RPMI8226 (cell line): ENCODE measurements at places on chromosomes 4 and X.

DNA sequence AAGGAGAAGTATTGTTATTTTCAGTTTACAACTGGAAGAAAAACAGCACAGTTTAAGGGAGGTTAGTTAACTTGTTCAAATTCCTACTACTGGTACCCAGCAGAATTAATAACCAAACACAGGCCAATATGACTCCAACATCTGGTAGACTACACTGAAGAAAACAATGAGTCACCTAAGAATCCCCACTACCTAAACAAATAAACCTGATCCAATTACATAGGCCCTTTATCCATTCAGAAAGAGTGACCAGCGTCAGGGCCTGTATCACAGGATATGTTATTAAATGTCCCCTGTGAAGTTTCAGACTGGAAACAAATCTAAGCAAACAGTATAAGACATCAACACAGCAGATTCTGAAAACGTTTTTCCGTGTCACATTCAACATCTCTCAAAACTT, 492.5 kb upstream of the INTU start:
- no peak for DNase-seq

- no peak for DNase-seq
These were observed 19.3 kb downstream of the GPR143 start for GRCh38 chrX:9746148-9746888.

DNA sequence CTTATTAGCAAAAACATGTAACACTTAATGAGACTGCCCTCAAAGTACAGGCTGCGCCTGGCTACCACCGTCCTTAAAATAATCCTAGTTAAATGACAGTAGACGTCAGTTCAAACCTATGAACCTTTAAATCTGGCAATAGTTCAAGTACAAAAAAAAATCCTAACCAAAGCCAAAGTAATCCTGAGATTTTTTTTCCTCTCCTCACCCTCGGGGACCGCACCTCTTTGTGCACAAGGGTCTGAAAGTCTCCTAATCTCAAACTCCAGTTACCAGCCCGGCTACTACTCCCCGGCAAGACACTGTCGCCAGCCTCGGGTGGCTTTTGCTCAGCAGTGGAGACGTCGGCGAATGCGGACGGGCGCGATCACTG, 439 bp downstream of the SEC31A start:
- no peak for DNase-seq

DNA sequence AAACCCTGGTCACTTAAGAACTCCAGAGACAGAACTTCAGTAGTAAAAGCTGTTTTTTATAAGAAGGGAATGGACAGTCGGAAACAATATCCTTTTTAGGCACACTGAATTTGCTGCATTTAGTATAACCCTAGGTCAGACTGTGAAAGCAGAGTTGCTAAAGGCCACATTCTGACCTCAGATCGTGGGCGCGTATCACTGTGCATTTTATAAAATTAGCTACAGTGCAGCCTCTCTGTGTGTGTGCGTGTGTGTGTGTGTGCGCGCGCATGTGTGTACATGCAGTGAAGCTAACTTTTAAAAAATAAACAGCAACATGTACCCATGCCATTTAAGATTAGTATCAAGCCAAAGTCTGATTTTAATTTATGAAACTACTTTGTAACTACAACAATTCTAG, 8.0 kb downstream of the ZNF827 start:
- no peak for DNase-seq

- no peak for DNase-seq
These were observed 236.2 kb downstream of the EVC2 start for GRCh38 chr4:5472160-5472591.

DNA sequence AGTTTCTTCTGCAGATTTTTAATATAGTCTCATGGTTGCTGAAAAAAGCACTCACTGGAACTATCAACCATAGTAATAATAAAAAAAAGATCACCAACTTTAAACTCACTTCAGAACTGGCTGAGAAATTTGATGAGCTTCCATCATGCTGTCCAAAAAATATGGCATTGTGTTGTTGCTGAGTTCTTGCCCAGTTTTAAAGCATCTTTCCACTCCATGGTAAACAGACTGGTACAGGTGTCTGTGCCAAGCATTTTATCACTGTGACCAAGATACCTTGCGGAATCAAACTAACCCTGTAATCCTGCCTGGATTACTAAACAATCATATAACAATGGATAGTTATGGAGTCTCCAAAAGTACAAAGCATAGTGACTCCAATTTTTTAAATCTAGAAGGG, 360.3 kb upstream of the NOCT start:
- no peak for DNase-seq

GRCh38 chr4:2388429-2389182, 29.8 kb downstream of the ZFYVE28 start:
- DNase-seq, result no peak

GRCh38 chr4:33422656-33423055, 2702.5 kb downstream of the PCDH7 start:
- DNase-seq, result no peak

GRCh38 chrX:152819266-152819665, 11.3 kb downstream of the CETN2 start:
- DNase-seq, result no peak

GRCh38 chr4:472881-473569, 25.9 kb downstream of the ZNF721 start:
- peak; percentile 11 for DNase-seq

GRCh38 chr4:94508806-94509205, 57.1 kb downstream of the PDLIM5 start:
- DNase-seq, result no peak

- DNase-seq, result no peak
These were observed 36.2 kb downstream of the NHS start for GRCh38 chrX:17411205-17411604.

GRCh38 chr4:5998333-5998936, 19.8 kb downstream of the C4orf50 start:
- DNase-seq, result peak; percentile 84

- no peak for DNase-seq
These were observed 1.5 kb downstream of the SLC10A4 start for GRCh38 chr4:48484494-48485168.

DNA sequence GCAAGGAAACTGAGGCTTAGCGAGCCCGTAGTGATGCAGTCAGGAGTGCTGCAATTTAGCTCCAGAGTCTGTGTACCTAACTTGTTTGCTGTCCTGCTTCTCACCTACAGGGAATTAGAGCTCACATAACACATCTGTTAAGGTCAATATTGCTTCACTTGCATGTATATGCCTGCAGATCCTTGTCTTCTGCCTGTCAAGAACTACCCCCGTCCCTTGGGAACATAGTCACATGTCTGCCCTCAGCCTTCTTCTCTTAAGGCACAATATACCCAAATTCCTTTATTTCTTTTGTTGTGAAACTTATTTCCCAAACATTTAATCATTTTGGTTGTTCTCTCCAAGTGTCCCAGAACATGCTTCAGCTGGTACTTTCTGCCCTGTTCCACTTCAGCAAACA, 103.3 kb upstream of the LEF1 start:
- DNase-seq, result no peak
